Vein endothelial cell (primary cell): ENCODE measurements at places on chromosomes 2 and 18. TPM values are rescaled to one million over a fixed set of nuclear protein-coding genes. Genes with fewer than 3 reads are reported as not detected.

Gene MARCHF4
- 4.9 and 5.3 TPM in 2 replicates for total RNA-seq

Gene ELOA2
- not detected in 2 replicates for total RNA-seq

Gene ZC3H6
- 3.0 and 3.3 TPM in 2 replicates for total RNA-seq

Gene STPG4
- 0.29 and 0.33 TPM in 2 replicates for total RNA-seq

Gene GRHL1
- total RNA-seq: 0.57 and 0.65 TPM in 2 replicates

Gene GPR45
- total RNA-seq: not detected in 2 replicates

Gene HSBP1L1
- total RNA-seq: 4.6 and 5.7 TPM in 2 replicates
